ENCODE measurements at places on chromosomes 2 and 18.

DNA sequence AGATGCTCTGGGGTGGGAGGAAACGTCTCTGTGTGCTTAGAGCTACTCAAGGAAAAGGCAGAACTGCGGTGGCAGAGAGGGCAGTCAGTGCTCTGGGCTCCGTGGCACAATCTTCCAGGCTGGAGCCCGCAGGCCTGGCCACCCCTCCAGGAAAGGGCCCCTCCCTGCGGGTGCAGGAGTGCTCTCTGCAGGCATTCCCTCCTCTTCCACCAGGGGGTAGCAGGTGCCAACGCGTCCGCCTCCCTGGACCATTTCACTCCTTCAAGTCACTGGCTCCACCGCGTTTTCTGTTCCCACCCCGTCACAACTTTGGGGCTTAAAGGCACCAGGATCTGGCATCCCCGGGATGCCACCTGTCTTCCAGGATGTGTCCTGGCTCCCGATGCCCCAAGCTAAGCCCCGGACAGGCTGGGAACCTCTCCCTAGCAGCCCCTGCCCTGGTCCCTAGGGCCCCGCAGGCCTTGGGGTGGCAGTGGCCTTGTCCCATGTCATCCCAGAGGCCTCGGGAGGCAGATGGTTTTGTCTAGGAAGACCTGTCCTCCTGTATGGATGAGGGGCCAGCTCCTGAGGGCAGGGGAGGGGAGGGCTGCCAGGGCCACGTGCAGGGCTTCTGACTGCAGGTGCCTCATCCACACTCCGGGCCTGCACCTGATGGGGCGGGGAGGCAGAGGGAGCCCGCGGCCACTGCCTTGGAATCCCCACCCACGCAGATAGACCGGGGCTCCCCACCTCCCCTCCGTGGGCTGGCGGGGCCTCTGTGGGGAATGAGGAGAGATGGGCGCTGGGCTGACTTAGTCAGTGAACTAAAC lies 26.4 kb downstream of the KCNIP3 start:
- DNase-seq, result no peak

GRCh38 chr2:11371092-11371937 lies 26.9 kb upstream of the ROCK2 start:
- DNase-seq, result no peak

- DNase-seq, result no peak
Measured at GRCh38 chr2:150222942-150223341, 264.5 kb downstream of the RND3 start.

GRCh38 chr18:12838178-12838634 lies 45.8 kb downstream of the PTPN2 start:
- no peak for DNase-seq

DNA sequence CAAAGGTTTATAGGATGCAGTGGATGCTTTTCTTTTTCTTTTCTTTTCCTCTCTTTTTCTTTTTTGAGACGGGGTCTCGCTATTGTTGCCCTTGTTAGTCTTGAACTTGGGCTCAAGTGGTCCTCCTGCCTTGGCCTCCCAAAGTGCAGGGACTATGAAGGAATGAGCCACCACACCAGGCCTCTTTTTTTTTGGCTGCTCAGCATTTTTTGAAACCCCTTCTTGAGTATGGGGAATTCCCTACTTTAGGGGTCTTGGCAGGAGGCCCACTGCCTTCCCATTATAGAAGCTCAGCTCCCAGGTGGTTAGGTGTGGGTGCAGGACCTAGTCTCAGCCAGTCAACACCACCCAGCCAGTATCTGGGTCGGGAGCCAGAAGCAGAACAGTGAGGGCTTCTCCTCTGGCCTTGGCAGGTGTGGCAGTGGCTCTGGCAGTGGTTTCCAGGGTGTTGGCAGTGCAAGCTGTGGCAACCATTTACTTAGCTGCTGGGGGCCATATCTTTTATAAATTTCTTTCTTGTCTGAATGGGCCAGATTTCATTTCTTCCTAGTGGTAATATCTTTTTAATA lies 51.4 kb upstream of the ACYP2 start:
- DNase-seq, result no peak

DNA sequence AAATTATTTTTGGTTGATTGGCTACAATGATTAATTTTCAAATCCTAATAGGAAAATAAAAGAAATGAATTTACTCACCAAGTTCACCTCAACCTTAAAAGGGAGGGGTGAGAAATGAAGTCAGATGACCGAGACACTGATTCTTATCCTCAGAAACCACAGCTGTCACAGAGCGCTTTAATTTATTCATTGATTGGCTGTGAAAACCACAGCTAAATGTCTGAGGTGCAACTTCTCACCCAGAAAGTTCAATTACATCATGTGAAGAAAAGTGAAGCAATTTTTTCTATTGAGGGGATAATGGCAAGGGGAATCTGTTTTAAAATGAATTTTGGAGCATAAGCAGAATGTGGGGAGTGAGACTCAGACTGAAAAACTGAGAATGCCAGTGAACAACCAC lies 128.4 kb downstream of the RNF152 start:
- DNase-seq, result no peak

DNA sequence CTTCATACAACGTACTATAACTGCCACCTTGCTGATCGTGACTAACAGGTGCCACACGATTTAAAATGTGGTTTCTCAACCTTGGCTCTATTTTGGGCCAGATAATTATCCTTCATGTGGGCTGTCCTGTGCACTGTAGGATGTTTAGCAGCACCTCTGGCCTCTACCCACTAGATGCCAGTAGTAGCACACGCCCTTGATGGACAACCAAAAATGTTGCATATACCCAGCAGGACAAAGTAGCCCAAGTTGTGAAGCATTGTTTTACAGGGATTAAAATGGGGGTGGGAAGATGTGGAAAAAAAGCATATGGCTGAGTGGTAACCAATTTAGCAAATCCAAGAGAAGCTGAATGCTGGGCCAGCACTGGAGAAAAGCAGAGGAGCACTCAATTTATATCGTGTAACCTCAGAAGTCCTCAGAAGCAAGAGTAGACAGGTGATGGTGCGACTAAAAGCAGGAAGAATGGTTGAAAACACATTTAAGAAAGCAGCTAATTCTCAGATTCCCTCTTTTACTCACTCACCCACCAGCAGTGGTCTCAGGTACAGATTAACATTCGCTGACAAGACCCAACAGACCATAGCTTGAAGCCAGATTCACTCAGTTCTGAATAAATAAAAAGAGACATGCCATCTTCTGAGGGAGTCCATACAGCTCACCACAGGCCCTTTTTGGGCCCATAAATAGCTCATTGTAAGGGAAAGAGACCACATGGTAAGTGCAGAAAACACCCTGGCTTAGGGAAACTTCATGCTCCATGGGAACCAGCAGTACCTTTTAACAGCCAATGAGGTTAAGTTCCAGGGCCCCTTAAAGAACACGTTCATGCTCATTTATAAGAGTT lies 50.6 kb downstream of the RAPH1 start:
- peak; percentile 6 for DNase-seq

GRCh38 chr2:176156301-176156806 lies 753 bp upstream of the HOXD3 start:
- DNase-seq, result no peak

DNA sequence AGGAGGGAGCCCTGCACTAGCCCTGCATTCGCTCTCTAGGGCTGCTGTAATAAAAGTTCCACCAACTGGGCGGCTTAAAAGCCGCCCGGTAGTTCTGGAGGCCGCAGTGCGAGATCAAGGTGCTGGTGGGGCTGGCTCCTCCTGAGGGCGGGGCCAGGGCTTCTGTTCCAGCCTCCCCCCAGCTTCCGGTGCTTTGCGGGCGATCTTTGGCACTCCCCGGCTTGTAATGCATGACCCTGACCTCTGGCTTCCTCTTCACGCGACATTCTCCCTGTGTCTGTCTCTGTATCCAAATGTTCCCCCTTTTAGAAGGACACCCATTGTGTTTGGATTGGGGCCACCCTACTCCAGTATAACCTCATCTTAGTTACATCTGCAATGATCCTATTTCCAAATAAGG lies 84.5 kb downstream of the ZCCHC2 start:
- no peak for DNase-seq

- DNase-seq, result no peak
Measured at GRCh38 chr2:48282161-48282680, 247.7 kb upstream of the STON1 start.
